RWPE2 (cell line): ENCODE measurements at places on chromosomes 11 and 22.

DNA sequence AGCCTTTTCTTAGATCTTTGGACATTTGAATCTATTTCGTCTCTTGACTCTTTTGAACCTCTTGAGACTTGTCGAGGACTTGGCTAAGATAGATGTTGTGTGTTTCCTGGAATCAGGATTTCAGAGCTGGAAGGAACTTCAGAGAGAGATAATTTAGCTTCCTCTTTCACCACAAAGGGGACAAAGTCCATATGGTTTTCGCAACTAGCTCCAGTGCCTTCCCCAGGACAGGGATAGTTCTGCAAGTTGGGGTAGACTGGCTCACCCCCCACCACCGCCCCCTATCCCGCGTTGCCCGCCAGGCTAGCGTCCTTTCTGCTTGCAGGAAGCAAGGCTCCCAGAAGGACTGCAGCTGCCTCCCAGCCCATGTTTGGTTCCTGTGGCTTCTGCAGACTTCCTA lies 75.7 kb upstream of the MYO18B start:
- no peaks in the 10 kb centered on the region for H3K27me3 ChIP-seq
- no peak overlapping the region for H3K27ac ChIP-seq
- H3K36me3 ChIP-seq = no peaks in the 10 kb centered on the region
- peaks cover 11% of the 10 kb centered on the region for H3K4me1 ChIP-seq
- H3K4me3 ChIP-seq = no peak overlapping the region
- no peak for DNase-seq

GRCh38 chr22:19785461-19786263 lies 25.1 kb downstream of the TBX1 start:
- H3K27ac ChIP-seq = no peak overlapping the region
- no peak overlapping the region for H3K4me3 ChIP-seq
- no peaks in the 10 kb centered on the region for H3K36me3 ChIP-seq
- no peaks in the 10 kb centered on the region for H3K27me3 ChIP-seq
- no peaks in the 10 kb centered on the region for H3K4me1 ChIP-seq
- peak; percentile 62 for DNase-seq

- no peak overlapping the region for H3K4me3 ChIP-seq
- H3K4me1 ChIP-seq = peaks cover 23% of the 10 kb centered on the region
- DNase-seq = no peak
- H3K27me3 ChIP-seq = no peaks in the 10 kb centered on the region
Measured at GRCh38 chr22:30214703-30215407, 31.7 kb downstream of the LIF start.

DNA sequence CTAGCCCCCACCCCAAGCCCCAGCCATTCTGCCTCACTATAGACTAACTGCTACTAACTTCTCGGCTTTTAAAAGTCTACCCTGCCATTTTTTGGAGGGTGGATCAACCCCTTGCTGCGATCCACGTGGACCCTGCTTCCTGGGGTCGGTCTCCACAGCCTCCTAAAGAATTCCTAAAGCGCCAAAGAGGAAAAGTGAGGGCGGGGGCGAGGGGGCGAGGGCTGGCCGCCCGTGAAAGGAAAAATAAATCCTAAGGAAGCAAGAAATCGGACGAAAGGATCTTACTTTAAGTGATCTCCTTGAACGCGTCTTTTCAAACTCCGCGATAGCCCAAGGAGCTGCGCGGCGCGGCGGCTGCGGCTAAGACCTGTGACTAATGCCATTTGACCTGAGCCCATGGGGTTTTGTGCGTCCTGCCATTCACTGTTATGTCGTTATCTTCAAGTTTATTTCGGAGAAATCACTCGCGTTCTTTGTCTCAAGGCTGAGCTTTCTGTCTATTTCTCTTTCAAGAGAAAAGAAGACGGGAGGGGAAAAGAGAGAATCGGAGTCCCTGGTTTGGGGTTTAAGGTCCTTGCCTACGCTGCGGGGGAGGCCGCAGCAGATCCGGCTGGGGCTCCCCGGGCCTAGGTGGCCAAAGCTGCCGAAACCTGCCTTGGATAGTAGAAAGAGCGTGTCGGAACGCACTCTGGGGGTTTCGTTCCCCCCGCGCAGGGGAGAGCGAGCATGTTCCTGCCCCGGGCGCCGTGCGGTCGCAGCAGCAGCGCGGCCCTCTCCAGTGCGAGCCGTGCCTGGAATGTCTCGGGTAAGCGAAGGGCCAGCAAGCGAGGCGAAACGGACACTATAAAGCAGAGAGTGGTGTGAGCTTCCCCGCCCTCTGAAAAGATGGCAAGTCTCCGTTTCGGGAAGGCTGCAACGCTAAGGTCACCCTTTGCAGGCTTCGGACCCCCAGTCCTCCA lies 2.8 kb upstream of the DBX1 start:
- no peak overlapping the region for H3K4me3 ChIP-seq
- H3K4me1 ChIP-seq = no peaks in the 10 kb centered on the region
- no peak for DNase-seq
- peaks cover 96% of the 10 kb centered on the region for H3K27me3 ChIP-seq
- no peaks in the 10 kb centered on the region for H3K36me3 ChIP-seq

DNA sequence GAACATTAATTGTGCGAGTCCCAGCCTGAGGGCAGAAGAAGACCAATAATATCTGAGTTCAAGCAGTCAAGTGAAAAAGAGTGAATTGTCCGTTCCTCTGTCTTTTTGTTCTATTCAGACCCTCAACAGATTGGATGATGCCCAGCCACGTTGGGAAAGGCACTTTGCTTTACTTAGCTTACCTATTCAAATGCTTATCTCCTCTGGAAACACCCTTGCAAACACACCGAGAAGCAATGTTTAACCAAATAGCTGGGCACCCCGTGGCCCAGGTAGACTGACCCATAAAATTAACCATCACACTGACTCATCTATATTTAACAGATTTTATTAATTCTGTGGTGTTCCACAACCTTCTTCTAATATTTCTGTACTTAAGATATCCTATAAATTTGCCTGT lies 9.3 kb downstream of the OOSP4A start:
- no peaks in the 10 kb centered on the region for H3K27me3 ChIP-seq
- H3K4me1 ChIP-seq = no peaks in the 10 kb centered on the region
- DNase-seq = no peak
- H3K27ac ChIP-seq = no peak overlapping the region
- no peak overlapping the region for H3K4me3 ChIP-seq

DNA sequence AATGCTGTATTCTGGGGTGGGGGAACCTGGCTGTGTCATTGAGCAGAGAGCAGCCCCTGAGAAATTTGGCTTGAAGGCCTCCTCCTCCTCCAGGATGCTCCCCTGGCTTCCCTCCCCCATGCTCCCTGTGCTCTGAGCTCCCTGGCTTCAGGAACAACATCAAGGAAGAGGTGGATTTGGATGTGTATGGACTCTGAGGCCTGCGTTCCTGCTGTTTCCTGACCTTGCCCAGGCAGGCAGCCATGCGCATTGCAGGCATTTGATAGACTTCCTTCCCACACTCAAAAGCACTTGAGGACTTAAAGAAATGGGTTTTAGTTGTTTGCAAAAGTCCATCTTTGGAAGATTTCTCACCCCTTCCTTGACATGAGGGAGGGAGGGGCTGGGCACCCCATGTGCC lies 1317.1 kb downstream of the BRD1 start:
- no peaks in the 10 kb centered on the region for H3K4me1 ChIP-seq
- H3K36me3 ChIP-seq = no peaks in the 10 kb centered on the region
- no peak for DNase-seq
- H3K27ac ChIP-seq = no peak overlapping the region

- H3K4me3 ChIP-seq = no peak overlapping the region
- no peaks in the 10 kb centered on the region for H3K4me1 ChIP-seq
- no peak for DNase-seq
- no peak overlapping the region for H3K27ac ChIP-seq
Measured at GRCh38 chr11:130710497-130711012, 205.7 kb downstream of the SNX19 start.

GRCh38 chr22:37505989-37506388 lies 13.2 kb downstream of the CARD10 start:
- H3K4me3 ChIP-seq = no peak overlapping the region
- no peak for DNase-seq
- peaks cover 58% of the 10 kb centered on the region for H3K4me1 ChIP-seq
- H3K27me3 ChIP-seq = no peaks in the 10 kb centered on the region
- no peak overlapping the region for H3K27ac ChIP-seq
- H3K36me3 ChIP-seq = peaks cover 88% of the 10 kb centered on the region

GRCh38 chr11:2272228-2272945 lies 2.0 kb upstream of the ASCL2 start:
- peaks cover 24% of the 10 kb centered on the region for H3K27me3 ChIP-seq
- no peaks in the 10 kb centered on the region for H3K36me3 ChIP-seq
- H3K27ac ChIP-seq = no peak overlapping the region
- H3K4me1 ChIP-seq = no peaks in the 10 kb centered on the region
- H3K4me3 ChIP-seq = no peak overlapping the region

- DNase-seq = no peak
- no peak overlapping the region for H3K27ac ChIP-seq
- no peaks in the 10 kb centered on the region for H3K36me3 ChIP-seq
- no peaks in the 10 kb centered on the region for H3K4me1 ChIP-seq
Measured at GRCh38 chr11:83813296-83813695, 527.1 kb upstream of the CCDC90B start.

- H3K36me3 ChIP-seq = peaks cover 14% of the 10 kb centered on the region; the same call in 1 of the 2 replicates
- no peaks in the 10 kb centered on the region for H3K27me3 ChIP-seq
- H3K4me1 ChIP-seq = peaks cover 26% of the 10 kb centered on the region
- no peak overlapping the region for H3K27ac ChIP-seq
Measured at GRCh38 chr11:63673579-63673978, 2.4 kb upstream of the ATL3 start.

DNA sequence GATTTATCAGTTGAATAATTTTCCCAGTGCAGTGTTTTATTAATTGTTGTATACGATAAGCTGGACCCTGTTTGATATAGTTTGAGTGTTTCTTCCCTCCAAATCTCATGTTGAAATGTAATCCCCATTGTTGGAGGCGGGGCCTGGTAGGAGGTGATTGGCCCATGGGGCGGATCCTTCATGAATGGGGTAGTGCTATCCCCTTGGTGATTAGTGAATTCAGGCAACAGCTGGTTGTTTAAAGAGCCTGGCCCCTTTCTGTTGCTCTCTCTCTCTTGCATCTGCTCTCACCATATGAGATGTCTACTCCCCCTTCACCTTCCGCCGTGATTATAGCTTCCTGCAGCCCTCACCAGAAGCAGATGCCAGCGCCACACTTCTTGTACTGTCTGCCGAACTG lies 1.5 kb downstream of the OR5A1 start:
- H3K4me1 ChIP-seq = no peaks in the 10 kb centered on the region
- peaks cover 12% of the 10 kb centered on the region for H3K27me3 ChIP-seq
- no peaks in the 10 kb centered on the region for H3K36me3 ChIP-seq
- H3K27ac ChIP-seq = no peak overlapping the region
